ENCODE measurements at places on chromosomes 2 and 18. TPM values are rescaled to one million over a fixed set of nuclear protein-coding genes. Genes with fewer than 3 reads are reported as not detected.

Gene UGT1A9
- not detected for total RNA-seq

Gene CACNB4
- total RNA-seq, result 0.82 TPM

Gene CRYGC
- total RNA-seq, result not detected

- no peak for DNase-seq
Measured at GRCh38 chr2:111032721-111033429, 87.8 kb upstream of the BCL2L11 start.

DNA sequence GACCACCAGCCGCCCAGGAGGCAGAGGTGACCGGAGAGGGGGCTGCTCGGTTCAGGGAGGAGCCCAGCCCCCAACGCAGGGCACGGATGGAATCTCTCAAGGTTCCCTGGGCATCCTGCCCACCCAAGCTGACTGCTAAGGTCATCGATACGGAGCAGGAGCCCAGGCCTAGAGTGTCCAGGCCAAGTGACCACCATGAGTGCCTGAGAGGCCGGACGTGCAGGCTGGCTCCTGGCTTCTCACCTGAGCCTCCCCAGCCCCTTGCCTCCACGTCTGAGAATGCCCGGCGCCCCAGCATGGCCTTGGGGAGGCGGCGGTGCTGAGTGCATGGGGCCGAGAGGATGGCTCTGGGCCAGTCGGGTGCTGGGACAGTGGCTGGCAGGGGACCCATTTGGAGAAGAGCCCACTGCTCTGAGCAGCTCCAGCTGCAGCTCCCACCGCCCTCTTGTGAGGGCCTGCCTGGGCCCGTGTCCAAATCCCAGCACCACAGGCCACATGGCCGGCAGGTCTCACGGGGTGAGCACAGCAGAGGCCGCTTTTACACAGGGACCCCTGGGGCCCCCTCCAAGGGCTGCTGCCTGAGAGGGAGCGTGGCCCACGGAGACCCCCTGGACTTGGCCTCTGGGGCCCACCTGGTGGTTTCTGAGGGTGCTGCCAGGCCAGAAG lies 102.8 kb upstream of the CTDP1 start:
- DNase-seq, result no peak

- DNase-seq, result no peak
Measured at GRCh38 chr2:20391951-20392699, 41.5 kb upstream of the PUM2 start.

Gene AOX1
- 3.8 TPM for total RNA-seq

GRCh38 chr2:152167065-152167464 lies 8.5 kb downstream of the STAM2 start:
- DNase-seq, result no peak

DNA sequence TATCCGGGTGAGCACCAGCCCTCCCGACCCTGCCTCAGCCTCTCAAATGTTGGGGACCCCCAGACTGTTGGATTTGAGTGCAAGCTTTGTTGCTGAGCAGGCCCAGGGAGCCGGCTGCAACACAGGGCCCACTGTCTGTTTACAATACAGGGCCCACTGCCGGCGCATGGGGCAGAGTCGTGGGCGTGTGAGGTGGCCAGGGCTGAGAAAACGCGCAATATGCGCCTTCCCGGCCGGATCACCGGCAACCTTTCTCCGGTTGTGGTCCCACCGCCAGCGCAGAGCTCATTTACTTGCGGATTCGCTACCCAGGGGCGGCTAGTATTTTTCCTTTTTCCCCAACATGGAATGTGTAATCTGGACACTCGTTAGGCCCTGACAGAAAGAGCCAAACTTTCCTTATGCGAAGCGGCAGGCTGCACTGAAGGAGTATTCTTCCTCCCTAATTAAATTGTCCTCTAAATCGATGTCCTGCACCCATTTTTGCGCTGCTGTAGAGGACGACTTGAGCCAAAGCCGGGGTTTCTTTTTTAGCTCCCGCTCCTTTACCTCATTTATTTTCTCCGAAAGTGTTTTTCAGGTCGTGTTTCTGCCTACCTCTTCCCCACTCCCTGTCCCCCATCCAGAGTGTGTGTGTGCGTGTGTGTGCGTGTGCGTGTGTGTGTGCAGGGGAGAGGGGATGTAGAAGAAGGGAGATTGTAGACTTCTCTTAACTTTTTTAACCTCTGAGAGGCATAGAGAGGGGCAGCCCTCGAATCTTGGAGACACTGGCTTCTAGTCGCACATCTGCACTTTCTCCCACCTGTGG lies 2.7 kb downstream of the OTX1 start:
- DNase-seq, result no peak

- no peak for DNase-seq
Measured at GRCh38 chr2:4175343-4175742, 472.0 kb downstream of the DCDC2C start.

Gene MBOAT2
- 17.5 TPM for total RNA-seq

DNA sequence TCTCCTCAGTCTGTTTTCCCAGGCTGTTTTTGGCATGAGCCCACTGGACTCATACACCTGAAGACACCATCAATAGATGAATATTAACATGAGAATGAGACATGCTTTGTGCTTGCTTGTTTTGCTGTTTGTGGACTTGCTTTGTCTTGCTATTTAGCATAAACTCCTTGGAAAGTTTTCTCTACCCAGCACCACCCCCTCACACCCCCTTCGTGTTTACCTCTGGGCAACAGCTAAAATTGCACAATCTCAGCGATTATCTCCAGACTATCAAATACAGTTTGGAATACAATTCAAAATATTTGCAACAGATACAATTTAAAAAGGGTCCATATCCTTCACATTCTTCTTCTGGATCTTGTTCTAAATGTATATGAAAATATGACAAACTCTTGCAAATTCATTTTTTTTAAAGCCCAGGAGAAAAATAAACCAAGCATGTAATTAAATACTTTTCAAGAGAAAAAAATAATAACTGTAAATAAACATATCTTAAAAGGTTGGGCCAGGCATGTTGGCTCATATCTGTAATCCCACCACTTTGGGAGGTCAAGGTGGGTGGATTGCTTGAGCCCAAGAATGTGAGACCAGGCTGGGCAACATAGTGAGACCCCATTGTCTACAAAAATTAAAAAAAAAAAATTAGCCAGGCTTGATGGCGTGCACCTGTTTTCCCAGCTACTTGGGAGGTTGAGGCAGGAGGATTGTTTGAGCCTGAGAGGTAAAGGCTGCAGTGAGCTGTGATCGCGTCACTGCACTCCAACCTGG lies 32.3 kb upstream of the PMAIP1 start:
- DNase-seq, result no peak

Gene HOXD3
- 7.2 TPM for total RNA-seq

Gene OXER1
- total RNA-seq, result not detected

Gene CDH20
- not detected for total RNA-seq

- DNase-seq, result no peak
Measured at GRCh38 chr18:36519358-36519757, 221.8 kb downstream of the FHOD3 start.

DNA sequence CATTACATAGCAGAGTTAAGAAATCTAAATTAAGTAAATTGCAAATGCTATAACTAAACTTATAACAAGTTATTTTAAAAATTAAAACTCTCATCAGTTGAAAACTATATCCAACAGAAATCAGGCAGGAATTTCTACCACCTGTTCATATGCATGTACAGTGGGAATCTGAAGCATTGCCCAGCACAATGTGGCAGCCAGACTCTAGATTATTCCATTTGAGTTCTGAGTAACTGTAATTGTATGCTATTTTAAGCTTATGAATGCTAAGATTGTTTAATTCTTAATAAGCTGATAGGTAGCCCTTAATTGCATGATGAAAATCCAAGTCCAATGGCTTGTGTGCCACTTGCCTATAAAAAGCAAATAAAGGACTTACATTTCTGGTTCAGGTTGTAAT lies 834.5 kb upstream of the FSHR start:
- no peak for DNase-seq

DNA sequence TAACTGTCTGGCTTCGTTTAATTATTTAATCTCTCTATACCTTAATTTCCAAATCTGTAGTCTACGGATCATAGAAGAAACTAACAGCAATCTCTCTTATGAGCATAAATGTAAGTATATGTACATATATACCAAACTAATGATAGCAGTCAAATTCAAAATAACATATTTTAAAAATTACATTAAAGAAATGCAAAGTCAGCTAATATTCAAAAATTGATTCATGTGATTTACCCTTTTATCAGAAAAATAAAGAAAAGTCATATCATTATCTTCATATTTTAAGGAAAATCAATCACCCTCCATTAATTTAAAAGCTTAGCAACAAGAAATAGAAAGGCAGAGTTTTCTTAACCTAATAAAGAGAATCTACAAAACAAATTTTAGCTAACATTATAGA lies 575.9 kb downstream of the IRS1 start:
- no peak for DNase-seq

DNA sequence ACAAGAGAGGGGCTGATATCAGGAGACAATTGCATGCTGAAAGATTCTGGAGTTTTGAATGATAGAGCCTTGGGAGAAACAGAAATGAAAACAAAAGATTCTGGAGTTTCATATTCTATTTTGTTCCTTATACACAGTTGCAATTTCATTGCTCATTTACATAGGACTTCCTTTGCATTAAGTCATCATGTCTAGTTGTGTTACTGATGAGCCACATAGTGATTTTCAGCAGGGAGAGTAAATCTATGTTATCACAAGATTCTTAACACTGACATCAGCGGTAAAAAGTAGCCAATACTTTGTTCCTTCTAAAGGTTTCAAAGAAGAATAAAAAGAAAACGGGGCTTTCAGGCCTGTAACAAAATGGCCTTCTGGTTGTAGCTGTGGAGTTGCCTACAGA lies 7.1 kb downstream of the ADAM17 start:
- DNase-seq, result no peak

Gene FRZB
- total RNA-seq, result not detected

- no peak for DNase-seq
Measured at GRCh38 chr2:231900486-231900942, 25.7 kb downstream of the NPPC start.

DNA sequence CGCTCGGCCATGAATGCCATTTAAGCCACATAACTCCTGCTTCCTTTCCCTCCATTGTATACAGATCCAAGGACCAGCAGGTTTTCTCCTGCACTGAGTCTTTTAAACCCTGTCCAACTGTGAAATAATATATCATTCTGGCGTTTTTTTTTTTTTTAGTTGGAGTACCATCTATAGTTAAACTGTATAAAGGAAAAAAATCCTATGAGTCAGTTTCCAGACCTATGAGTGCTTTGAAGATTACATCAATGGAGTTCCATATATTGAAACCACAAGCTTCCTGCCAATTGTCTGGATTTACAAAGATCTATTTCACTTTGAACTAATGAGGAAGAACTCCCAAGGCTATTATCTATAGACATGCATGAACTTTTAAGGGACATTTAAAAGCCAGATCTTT lies 2.4 kb upstream of the MALT1 start:
- DNase-seq, result no peak

GRCh38 chr18:79587779-79588635 lies 91.6 kb upstream of the CTDP1 start:
- DNase-seq, result no peak

GRCh38 chr18:78518805-78519204 lies 460.8 kb upstream of the SALL3 start:
- no peak for DNase-seq

Measured in glomerular endothelial cell (primary cell).